ENCODE measurements at places on chromosomes 4 and X.

DNA sequence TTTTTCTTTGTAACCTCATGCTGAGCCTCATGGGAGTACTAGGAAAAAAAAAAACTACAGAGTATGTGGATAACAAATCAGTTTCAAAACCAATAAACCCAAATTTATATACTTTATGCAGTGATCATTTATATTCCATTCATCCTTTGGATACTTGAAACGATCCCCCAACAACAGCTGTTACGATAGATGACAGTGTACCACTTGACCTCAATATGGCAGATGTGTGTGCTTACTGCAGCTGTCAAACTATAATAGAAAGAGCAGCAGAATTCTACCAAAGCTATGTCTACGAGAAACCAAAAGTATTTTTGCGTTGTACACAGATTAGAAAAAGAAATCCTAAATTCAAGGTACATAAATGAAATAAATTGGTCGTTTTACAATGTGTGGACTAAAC is 337.8 kb downstream of the PDGFC start:
- DNase-seq, result no peak

DNA sequence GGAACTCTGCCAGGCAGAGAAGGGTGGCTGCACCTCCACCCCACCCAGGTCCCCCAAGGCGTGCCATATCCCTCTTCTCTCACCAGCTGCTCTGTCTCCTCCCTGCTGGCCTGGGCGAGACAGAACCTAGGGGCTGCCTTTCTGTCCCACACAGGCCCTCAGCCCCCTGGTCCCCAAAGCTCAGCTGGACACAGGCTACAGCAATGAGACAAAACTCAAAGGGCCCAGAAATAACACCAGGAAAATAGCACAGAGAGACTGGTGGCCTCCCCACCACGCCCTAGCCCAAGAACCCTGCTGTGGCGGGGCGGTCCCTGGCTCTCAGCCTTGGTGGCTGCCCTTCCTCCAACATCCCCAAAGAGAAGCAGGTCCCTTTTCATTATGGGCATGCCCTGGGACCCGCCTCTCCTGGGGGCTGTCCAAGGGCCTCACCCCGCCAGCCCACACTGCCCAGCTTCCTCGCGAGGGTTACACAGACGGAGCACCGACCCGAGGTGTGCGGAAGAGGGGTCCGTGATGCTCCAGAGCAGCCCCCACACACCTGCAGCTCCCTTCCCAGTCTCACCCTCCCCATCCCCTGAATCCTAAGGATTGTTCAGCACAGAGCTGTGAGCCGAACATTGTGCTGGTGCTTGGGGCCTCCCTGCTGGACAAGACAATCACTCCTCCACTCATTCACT is 67.7 kb upstream of the HMX1 start:
- no peak for DNase-seq

GRCh38 chrX:152637649-152638442 is at the start of gene GABRQ:
TSS of gene GABRQ (plus strand) at chrX:152637895. CDS start at chrX:152638203, 308 bp downstream.
- DNase-seq, result peak; percentile 74

DNA sequence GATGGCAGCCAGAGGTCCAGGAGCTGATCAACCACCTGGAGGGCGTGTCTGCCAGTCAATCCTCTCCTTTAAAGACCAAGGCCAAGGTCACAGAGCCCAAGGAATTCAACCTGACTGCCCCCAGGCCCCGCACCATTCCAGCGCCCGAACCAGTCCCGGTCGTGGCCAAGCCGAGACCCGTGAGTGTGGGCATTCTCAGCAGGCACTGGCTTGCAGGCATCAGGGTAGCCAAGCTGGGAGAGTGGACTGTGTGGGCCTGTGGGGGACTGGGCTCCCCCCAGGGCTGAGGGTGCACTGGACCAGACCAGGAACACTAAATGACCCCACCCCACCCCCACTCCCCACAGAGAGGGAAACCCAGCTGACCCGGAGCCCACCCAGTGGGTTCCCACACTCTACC is 23.8 kb upstream of the RNF4 start:
- no peak for DNase-seq

DNA sequence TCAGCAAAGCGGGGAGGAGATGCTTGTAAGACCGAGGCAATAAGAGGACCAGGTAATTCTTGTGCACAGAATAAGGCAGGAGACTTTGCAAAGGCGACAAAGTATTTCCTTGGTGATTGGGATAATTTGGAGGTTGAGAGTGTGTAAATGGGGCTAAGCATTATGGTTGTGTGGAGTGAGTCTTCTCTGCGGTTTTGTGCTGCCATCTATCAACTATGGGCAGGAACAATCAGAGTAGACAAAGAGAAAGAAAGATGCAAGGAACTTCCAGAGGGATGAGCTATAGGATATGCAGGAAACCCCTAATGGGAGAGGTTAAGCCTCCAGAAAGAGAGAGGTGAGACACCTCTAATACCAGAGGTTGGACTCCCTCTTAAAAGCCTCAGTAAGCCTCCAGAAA is 339.8 kb downstream of the PAPSS1 start:
- peak; percentile 56 for DNase-seq

GRCh38 chr4:24775750-24776149 is 19.6 kb upstream of the SOD3 start:
- no peak for DNase-seq

All from RPMI7951 (cell line).